Activated B cell treated with CpG ODN at 0.5 μM for 24 hours (primary cell): ENCODE measurements at places on chromosomes 2 and 18.
A peak's percentile ranks its signal among the peaks of the same experiment; 100 is the strongest.

GRCh38 chr2:169761251-169761969 is 27.8 kb downstream of the KLHL23 start:
- DNase-seq: no peak

- DNase-seq: no peak
These were observed 6.4 kb downstream of the HDAC4 start for GRCh38 chr2:239394346-239394945.

- no peak for DNase-seq
These were observed 43.9 kb upstream of the DNAH7 start for GRCh38 chr2:196112418-196113034.

DNA sequence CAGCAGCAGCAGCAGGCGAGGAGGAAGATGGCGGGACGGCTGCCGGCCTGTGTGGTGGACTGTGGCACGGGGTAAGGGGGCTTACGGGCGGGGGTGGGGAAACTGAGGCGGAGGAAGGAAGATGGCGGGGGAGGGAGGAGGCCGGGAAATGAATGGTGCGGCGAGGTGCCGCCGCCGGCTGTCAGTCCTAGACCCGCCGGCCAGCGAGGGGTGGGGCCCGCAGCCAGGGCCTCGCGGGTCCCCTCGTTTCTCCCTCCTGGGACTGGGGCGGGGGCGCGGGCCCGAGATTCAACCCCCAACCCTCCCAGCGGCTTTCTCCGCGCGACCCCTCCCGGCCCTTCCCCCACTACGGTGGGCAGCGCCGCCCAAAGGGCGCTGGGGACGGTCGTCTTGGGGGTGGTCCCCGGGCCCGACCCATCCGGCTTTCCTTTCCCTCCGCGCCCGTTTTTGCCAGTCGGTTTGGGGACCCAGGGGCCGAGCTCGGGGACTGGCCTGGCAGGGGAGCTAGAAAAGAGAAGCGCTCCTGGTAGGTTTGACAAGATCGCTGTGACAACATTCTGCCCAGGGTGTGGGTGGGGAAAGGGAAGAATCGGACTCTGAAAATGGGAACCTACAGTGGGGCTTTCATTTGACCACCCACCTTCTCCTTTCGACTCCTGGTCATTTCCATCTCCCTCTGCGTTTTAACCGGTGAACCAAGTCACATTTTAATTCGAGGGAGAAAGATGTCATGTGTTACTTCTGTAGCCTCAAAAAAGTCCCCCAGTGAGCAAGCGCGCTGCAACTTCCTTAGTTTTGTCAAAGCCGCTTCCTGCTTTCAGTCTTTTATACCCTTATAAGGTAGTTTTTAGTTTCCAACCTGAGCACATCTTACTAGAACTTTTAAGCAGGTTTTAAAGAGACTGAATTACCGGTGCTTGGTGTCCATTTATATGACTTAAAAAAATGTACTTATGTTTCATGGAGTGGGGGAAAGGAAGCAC is 655 bp downstream of the ACTR3 start:
- peak; percentile 60 for DNase-seq

- DNase-seq: no peak
These were observed 41.8 kb downstream of the NCK2 start for GRCh38 chr2:105786231-105787230.

DNA sequence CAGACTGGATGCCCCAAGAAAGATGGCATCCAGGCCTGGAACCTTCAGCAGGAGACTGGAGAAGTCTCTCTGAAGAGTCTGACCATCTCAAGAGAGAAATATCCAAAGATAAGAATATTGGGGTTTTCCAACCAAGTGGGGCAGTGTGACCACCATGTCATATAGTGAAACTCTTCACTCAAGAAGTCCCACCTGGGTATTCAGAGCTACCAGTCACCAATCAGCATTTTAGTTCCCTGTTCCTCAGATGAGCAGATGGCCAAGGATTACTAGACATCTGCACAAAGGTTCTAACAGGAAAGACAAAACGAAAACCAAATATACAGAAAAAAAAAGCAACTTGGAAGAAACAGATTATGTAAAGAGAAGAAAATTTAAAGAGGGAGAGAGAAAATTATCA is 38.5 kb upstream of the CXCR4 start:
- no peak for DNase-seq

DNA sequence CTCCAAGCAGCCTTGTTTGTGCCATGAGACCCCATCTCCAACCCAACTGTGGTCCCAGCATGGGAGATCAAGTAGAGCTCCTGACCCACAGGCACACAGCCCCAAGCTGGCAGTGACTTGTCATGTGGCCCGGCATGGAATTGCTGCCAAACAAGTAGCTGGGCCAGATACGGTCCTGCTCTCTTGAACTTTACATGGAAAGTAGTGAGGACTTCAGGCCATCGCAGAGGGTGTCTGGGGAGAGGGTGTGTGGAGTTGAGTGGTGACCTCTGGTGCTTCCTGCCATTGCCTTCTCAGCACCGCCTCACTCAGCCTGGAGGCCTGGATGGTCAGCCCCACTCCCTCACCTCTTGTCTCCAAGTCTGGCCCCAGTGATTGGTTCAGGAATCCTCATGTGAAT is 10.9 kb upstream of the SLC4A3 start:
- no peak for DNase-seq

- no peak for DNase-seq
These were observed 279.9 kb downstream of the ALPK2 start for GRCh38 chr18:58348951-58349350.

DNA sequence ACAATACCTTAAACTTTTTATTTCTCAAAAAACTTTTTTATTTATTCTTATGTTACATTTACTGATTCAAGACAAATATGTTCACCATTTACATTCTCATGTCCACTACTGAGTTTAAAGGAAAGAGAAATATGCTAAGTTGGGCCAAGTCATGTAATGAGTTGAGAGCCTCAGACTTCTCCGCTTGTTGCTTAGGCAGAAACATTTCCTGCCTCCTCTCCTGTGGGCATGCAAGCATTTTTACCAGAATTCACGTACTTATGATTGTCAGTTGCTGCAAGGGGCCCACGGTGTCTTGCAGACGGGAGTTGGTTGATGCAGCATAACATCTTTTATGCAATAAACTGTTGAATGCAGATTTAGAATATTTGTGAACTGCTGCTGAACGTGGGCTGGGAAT is 51.8 kb downstream of the MYO1B start:
- DNase-seq: no peak

DNA sequence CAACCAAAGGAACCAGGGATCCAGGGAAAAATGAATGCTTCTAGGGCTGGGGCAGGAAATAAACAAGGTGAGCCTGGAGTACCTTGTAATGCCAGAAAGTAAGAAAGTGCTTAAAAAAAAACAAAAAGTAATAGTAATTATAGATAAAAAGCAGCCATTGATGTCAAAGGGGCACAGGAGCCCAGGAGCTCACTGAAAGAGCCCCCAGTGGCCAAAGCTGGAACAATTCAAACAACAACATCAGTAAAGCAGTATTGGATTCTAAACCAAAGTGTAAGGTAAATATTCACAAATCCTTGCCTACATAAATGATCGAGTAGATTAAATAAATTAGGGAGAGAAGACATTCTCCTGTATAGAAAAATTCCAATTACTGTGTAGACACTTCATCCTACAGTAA is 114.3 kb upstream of the ARL4C start:
- DNase-seq: no peak

GRCh38 chr2:135600915-135601314 is 69.6 kb downstream of the R3HDM1 start:
- no peak for DNase-seq

DNA sequence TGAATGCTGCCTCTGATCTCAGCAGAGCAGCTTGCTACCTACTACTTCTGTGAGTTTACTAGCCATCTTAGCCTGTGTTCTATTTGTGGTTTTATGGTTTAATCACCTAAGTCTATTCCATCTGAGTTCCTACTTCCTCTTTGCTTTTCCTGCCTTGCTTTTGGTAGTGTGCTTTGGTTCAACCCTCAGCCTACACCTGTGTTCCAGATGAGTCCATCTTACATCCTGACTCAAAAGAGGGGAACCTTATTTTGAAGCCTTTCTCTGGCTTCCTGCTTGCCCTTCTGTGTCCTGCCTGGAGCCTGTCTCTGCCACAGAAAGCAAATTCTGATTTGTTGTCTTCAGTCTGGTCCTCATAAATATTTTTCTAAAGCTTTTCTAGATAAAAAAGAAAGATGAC is 530.3 kb upstream of the MEX3C start:
- DNase-seq: no peak

DNA sequence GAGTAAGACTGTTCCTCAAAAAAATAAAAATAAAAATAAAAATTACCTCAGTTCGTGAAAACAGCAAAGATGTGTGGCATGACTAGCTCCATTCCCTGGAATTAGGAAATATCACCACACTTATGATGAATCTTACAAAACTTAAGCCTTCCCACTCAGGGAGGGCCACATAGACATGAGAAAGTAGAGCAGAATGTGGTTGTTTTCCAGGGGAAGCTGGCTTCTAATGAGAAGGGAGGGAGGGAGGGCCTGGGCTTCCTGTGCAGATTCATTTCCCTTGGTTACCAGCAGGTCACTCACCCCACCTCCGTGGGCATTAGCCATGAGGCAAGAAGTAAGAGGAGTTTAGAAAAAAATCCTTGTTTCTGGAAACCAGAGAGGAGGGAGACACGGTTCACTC is 95.9 kb upstream of the RMDN2 start:
- no peak for DNase-seq

DNA sequence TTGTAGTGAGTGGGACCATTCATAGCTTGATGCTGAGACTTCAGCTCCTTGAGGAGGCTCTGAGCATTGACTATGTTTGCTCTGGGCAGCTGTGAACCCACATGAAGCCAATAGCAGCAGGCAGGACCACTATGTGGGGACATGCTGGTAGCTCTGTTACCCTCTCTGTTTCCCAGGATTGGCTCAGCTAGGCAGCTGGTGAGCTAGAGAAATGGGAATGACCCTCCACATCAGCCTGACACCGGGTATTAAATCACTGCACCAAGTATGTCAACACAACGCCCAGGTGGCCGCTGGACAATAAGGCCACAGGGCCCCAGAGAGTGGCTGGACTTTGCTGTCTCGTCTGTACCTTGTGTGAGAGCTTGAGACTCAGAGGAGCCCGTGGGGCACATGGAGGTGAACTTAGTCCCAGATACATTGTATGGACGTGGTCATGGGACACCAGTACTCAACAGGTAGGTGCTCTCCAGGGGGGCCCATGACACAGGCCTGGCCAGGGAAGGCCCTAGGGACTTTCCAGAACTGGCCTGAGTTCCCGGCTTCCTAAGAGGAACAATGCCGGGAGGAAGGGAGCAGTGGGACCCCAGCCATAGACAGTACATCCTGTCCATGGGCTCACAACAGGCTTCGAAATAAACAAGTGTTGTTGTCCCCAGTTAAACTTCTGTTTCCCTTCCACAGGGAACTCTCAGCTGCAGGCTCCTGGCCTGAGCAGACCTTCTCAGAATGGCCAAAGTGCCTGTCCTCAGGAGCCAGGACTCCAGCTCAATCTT is 35.2 kb downstream of the HS1BP3 start:
- no peak for DNase-seq

GRCh38 chr2:122307763-122308162 is 552.3 kb downstream of the TSN start:
- no peak for DNase-seq

- no peak for DNase-seq
These were observed 7.1 kb upstream of the TGIF1 start for GRCh38 chr18:3442919-3443318.

DNA sequence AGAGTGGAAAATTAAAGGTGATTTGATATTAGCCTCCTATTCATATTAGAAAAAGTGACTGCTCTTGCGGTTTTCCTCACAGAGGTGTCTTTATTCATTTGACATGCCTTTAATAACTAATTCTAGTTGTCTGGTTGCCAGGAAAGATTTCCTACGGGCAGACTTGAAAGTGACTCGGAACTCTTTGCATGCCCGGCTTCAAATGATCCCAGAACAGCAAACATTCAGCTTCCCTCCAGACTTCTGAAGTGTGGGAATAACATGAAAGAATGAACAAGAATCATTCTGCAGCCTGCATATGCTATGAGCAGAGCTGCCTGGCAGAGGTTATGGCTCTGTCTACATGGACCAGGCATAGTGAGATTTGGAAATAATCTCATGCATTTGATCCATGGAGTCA is 89.6 kb upstream of the PKDCC start:
- no peak for DNase-seq

GRCh38 chr2:117217145-117217544 is 597.3 kb upstream of the DDX18 start:
- no peak for DNase-seq

DNA sequence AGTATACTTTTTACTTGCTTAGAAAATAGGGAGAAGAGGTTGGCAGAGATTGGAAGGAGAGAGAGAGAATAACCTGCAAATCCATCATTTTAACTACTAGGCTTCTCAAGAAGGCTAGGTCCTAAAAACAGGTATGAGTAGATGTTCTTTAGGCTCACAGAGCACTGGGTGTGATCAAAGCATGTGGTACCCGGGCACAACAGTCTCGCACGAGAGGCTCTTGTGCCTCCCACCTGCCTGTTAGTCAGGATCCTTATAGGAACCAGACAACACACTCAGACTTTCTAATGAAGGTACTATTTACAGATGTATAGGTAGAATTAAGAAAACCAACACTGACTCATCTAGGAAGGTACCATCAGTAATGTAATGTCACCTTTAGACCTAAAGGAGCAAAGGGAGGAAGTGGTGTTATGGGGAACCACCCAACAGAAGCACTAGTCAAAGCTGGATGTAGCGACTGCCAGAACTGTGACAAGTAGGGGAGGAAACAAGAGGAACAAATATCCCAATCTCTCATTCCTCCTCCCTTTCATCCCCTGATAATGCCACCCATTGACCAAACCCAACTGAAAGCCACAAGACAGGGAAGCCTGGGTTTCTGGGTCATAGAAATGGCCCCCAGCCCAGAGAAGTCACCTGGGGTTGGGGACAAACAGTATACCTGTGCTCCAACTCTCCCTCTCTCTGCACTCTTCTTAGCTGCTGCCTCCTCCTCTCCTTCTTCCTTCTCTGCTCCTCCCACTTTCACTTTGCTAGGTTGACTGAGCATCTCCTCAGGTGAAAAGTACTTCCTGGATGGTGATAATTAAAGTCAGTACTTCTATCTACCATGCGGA is 16.0 kb upstream of the MARCHF4 start:
- DNase-seq: no peak

DNA sequence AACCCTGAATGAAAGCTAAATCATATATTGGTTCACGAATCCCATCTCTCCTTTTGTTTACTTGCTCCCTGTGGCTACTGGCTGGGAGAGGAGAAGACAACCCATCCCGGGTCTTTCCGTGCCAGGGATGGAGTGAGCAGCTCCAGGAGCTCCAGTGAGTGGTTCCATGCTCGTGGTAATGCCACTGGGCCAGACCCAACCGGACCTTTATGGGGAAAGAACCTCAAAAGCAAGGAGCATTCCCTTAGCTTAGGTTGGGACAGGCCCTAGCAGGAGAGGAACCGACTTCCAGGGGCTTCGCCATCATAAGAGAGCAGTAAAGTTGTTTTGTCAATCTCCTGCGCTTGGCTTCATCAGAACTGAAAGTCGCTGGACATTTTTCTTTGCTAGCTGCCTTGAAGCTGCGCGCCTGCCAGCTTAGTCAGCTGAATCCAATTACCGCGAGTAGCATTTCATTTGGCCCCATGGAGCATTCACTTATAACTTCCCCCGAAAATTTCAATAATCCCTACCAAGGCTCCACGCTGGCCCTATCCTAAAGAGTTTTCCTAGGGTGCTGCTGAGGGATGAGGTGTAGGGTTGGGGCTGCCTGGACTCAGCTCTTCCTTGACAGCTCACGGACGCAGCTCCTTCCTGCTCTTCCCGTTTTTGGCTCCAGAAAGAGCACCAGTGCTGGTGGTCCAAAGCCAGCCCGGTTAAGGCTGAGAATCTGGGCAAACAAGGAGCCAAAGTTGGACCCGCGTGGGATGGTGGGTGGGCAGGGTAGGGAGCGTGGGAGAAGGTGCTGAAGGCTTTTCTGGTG is 4.9 kb downstream of the HOXD3 start:
- no peak for DNase-seq
